Activated naive CD4-positive, alpha-beta T cell treated with anti-CD3 and anti-CD28 coated beads, Interleukin-2, amount 10 ng/mL, durations not matched to agents 7 days and 5 days (primary cell): ENCODE measurements at places on chromosomes 12 and 14.

GRCh38 chr14:24064091-24064795 lies 7.1 kb upstream of the CPNE6 start:
- DNase-seq = no peak

DNA sequence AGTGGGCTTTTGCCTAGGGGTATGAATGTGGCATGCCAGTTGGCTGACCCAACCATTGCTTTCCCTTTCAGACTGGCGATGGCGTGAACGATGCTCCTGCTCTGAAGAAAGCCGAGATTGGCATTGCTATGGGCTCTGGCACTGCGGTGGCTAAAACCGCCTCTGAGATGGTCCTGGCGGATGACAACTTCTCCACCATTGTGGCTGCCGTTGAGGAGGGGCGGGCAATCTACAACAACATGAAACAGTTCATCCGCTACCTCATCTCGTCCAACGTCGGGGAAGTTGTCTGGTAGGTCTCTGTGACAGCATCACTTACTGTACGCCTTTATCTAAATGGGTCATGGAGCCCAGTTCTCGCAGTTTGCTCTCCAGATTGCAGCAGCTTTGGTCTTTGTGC lies 61.1 kb downstream of the ATP2A2 start:
- no peak for DNase-seq

DNA sequence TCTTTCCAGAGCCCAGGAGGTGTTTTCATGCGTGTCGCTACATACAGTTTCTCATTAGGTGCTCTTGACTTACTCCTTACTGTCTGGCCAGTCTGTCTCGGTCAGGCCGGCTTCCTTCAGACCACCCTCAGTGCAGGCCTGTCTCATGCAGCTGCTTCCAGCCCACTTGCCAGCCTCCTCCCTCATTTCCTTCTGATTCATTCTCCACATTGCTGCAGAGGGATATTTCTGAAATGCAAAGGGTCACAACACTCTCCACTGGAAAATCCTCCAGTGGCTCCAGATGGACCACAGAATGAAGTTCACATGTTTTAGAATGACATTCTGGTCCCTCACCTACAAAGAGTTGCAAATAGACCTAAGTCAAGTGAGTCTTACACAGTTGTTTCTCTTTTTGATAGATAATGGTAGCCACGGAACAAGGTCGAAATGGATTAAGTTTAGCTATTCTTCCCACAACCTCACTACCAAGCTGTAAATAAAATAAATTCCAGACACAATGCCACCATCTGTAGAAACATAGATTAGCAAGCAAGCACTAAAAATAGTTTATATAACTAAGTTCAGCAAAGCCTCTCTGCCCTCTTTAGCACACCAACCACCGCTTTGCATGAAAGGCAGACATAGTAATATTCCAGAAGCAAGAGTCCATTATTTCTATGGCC lies 146.9 kb downstream of the ESR2 start:
- DNase-seq = no peak

- no peak for DNase-seq
Measured at GRCh38 chr12:58342736-58343135, 401.4 kb downstream of the ATP23 start.

DNA sequence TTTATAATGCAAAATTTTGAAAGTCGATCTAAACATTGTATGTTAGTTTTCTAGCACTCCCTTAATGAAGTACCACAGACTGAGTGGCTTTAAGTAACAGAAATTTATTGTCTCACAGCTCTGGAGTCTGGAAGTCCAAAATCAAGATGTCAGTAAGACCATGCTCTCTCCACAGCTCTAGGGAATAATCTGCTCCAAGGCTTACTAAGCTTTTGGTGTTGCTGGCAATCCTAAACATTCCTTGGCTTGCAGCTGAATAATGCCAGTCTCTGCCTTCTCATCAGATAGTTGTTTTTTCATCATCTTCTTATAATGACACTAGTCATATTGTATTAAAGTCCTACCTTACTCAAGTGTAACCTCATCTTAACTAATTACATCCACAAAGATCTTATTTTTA lies 102.2 kb downstream of the RASSF9 start:
- no peak for DNase-seq

GRCh38 chr12:114664651-114665320 lies 19.2 kb downstream of the TBX3 start:
- no peak for DNase-seq
